ENCODE measurements at places on chromosomes 6 and 20. TPM values are rescaled to one million over a fixed set of nuclear protein-coding genes. Genes with fewer than 3 reads are reported as not detected.

TTK gene
- 35.9 TPM for total RNA-seq

CTAGE9 gene
- total RNA-seq, result not detected

NKAIN4 gene
- total RNA-seq, result not detected

POLR1H gene
- 75.5 TPM for total RNA-seq

CCDC170 gene
- total RNA-seq, result not detected

GPLD1 gene
- 0.18 TPM for total RNA-seq

PTPRT gene
- not detected for total RNA-seq

MUC21 gene
- not detected for total RNA-seq

CALHM4 gene
- total RNA-seq, result not detected

DDAH2 gene
- total RNA-seq, result 23.9 TPM

MOG gene
- not detected for total RNA-seq

DDO gene
- not detected for total RNA-seq

CYP39A1 gene
- not detected for total RNA-seq

MAFB gene
- total RNA-seq, result 0.33 TPM

GINM1 gene
- 18.1 TPM for total RNA-seq

SLC26A8 gene
- not detected for total RNA-seq

DNA sequence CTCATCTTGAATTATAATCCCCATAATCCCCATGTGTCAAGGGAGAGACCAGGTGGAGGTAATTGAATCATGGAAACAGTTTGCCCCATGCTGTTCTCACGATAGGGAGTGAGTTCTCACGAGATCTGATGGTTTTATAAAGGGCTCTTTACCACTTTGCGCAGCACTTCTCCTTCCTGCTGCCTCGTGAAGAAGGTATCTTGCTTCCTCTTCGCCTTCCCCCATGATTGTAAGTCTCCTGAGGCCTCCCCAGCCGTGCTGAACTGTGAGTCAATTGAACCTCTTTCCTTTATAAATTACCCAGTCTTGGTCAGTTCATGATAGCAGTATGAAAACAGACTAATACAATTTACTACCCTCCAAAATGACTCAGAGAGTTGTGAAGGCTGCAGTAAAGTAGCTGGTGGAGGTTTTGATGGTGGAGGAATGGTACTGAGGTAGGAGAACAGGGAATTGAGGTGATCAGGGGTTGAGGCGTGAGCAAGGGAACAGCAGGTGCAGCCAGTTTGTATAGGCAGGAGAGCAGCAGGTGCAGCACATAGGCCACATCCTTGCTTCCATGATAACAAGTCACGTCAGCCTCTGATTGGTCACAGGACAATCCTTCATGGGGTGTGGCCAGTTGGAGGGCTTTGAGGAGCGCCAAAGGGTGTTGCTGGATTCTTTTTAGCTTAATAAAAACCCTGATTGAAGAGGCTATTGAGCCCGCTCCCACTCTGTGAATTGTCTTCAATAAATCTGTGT, 150.0 kb downstream of the CDC5L start:
- H3K27me3 ChIP-seq, result no peaks in the 10 kb centered on the region
- H3K27ac ChIP-seq, result no peak overlapping the region
- H3K36me3 ChIP-seq, result no peaks in the 10 kb centered on the region
- no peak overlapping the region for H3K4me3 ChIP-seq

GRCh38 chr6:101537753-101538316, 144.3 kb downstream of the GRIK2 start:
- H3K4me1 ChIP-seq, result no peaks in the 10 kb centered on the region
- no peaks in the 10 kb centered on the region for H3K36me3 ChIP-seq
- H3K4me3 ChIP-seq, result no peak overlapping the region
- no peaks in the 10 kb centered on the region for H3K27me3 ChIP-seq

- H3K36me3 ChIP-seq, result peaks cover 69% of the 10 kb centered on the region
- no peak for DNase-seq
- H3K27ac ChIP-seq, result no peak overlapping the region
Observed at GRCh38 chr20:3922223-3922982, 33.2 kb downstream of the PANK2 start.

DNA sequence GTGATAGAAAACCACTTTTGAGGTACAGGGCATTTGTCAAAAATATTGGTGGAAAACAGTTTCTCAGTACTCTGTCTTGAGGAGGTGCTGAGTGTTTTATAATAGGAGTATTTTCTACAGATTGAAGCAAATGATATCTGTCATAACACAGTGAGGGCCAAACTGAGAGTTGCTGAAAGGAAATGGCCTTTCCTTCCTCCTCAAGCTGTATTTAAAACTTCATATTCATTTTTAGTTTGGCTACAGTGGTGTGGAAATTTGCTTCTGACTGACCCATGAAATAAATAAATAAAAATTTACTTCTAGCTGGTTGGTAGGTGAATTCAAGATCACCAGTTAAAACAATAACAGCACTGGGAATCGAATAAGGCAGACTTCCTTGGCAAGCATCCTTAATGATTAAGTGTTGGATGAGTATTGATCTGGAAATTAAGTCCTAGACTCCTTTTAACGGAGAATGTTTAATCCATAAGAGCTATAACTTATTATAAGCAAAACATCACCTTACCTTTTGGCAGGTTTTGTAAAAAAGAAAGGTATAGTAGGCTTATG, 828.6 kb upstream of the CITED2 start:
- H3K4me3 ChIP-seq, result no peak overlapping the region
- no peak for DNase-seq
- no peaks in the 10 kb centered on the region for H3K36me3 ChIP-seq
- no peak overlapping the region for H3K27ac ChIP-seq

- H3K4me1 ChIP-seq, result no peaks in the 10 kb centered on the region
- no peak overlapping the region for H3K27ac ChIP-seq
- H3K4me3 ChIP-seq, result no peak overlapping the region
- no peak for DNase-seq
Observed at GRCh38 chr6:40887079-40887791, 151.8 kb downstream of the UNC5CL start.

GRCh38 chr6:45655745-45656476, 278.2 kb upstream of the SUPT3H start:
- H3K4me3 ChIP-seq, result no peak overlapping the region
- H3K4me1 ChIP-seq, result peaks cover 30% of the 10 kb centered on the region
- H3K27ac ChIP-seq, result no peak overlapping the region

- DNase-seq, result no peak
- no peaks in the 10 kb centered on the region for H3K27me3 ChIP-seq
- H3K27ac ChIP-seq, result peak overlapping the region; percentile 23
- H3K4me1 ChIP-seq, result peaks cover 42% of the 10 kb centered on the region
- peaks cover 27% of the 10 kb centered on the region for H3K36me3 ChIP-seq
Observed at GRCh38 chr6:45626087-45626891, 248.6 kb upstream of the SUPT3H start.

DNA sequence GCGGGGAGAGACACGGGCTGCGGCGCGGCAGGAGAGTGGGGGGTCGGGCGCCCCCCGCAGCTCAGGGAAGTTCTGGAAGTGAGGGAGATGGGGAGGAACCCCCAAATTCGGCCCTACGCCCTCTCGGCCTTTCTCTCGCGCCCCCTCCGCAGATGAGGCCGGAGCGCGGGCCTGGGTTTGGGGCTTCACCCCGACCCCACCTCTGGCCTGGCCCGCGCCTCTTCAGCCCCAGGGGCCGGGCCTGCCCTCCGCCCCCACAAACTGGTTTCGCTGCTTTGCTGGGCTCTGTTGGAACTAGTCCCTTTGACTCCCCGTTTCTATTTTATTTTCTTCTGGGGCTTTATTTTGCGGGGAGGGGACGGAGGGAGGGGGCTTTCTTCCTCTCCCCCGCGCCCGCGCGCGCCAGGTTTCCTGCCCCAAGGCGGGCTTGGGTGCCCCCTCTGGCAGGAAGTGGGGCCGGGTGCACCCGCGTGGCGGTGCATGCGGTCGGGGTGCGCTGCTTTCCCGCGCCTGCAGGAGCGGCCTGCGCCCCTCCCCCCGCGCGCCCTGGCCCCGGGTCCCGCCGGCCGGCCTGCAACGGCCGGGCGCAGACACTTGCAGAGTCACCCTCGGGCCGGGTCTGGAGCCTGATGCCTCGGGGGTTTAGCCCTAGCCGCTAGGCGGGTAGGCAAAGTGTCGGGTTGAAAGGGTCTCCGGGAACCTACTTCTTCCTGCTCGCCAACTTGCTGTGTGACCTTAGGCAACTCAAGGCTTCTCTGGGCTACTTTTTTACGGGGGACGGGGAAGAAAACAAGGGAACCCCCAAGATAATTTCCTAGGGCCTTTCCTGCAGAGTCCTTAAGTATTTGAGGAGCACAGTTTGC, 1.3 kb downstream of the HMGA1 start:
- peaks cover 46% of the 10 kb centered on the region for H3K36me3 ChIP-seq
- H3K27me3 ChIP-seq, result no peaks in the 10 kb centered on the region
- peak overlapping the region; percentile 85 for H3K4me3 ChIP-seq
- H3K27ac ChIP-seq, result peak overlapping the region; percentile 91

GRCh38 chr6:31285486-31285885, 13.6 kb upstream of the HLA-C start:
- H3K27me3 ChIP-seq, result peaks cover 3% of the 10 kb centered on the region
- no peaks in the 10 kb centered on the region for H3K4me1 ChIP-seq
- no peaks in the 10 kb centered on the region for H3K36me3 ChIP-seq
- no peak for DNase-seq
- no peak overlapping the region for H3K27ac ChIP-seq

DNA sequence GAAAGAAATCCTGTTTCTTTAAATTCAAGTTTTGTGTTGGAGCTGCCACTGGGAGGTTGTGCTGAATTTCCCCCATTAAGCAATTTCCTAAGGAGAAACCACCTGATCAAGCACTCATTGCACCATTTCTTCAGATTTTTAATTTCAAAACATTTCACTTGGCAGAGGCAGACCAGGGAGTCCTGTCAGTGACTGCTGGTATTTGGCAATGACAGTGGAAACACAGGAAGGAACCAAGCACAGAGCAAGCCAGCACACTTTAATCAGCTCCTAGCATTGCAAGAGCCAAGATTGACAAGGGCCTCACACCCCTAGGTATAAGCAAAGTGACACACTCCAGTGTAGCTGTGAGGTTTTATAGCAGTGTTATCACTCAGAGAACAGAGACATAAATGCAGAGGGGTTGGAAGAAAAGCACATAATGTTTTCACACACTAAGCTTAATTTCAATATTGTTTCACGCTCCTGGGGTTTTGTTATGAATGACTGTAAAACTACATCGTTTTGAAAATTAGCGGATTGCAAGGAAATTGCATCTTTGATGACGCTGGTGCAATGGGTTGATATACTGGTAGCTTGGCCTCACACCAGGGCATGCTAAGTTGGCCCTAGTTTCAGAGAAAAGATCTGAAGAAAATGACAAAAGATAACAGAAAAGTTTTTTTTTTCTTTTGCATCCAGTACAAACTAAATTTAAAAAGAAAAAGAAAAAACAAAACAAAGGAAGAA, 768.4 kb downstream of the TFAP2A start:
- H3K36me3 ChIP-seq, result no peaks in the 10 kb centered on the region
- DNase-seq, result no peak
- H3K4me1 ChIP-seq, result no peaks in the 10 kb centered on the region
- H3K27ac ChIP-seq, result no peak overlapping the region

DNA sequence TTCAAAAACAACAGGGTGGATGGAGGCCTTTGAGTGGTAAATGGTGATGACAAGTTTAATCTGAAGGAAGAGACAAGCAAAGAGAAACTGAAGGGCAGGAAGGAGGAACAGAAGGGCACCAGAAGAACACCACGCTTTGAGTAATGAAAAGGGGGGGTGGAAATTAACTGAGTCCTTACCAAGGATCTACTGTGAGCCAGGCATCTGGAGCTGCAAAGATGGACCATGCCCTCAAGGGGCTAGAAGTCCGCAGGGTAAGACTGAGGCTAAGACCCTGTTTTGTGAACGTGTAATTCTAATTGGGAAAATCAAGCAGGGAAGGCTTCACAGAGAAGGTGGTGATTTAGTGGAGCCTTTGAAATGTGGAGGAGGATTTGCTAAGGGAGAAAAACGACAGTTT, 1.6 kb downstream of the NDRG3 start:
- H3K36me3 ChIP-seq, result peaks cover under 1% of the 10 kb centered on the region
- no peaks in the 10 kb centered on the region for H3K27me3 ChIP-seq
- H3K4me1 ChIP-seq, result peaks cover 27% of the 10 kb centered on the region
- no peak for DNase-seq
- peak overlapping the region; percentile 39 for H3K4me3 ChIP-seq

DNA sequence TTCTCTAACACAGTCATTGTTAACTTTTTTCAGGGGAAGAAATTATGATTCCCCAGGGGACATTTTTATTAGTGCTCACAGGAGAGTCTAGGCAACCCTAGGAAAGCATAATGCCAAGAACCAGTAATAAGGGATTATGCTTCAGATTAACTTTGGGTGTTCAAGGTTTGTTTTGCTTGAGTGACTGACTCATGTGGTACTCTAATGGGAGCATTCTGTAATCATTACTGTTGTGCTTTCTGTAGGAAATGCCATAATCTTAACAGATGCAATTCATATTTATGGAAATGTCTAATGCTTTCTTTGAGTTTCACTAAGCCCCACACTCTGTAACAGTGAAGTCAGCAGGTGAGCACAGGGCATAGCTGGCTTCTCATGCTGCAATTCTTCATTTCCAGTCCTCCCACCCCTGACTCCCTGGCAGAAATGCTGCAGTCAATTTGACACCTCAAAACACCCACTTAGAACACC, 263.4 kb upstream of the MAN1A1 start:
- H3K4me3 ChIP-seq, result no peak overlapping the region
- DNase-seq, result no peak
- H3K36me3 ChIP-seq, result no peaks in the 10 kb centered on the region
- no peak overlapping the region for H3K27ac ChIP-seq
- H3K27me3 ChIP-seq, result no peaks in the 10 kb centered on the region

- no peaks in the 10 kb centered on the region for H3K4me1 ChIP-seq
- no peak overlapping the region for H3K4me3 ChIP-seq
- no peak overlapping the region for H3K27ac ChIP-seq
- H3K27me3 ChIP-seq, result no peaks in the 10 kb centered on the region
Observed at GRCh38 chr6:105326216-105326615, 76.7 kb downstream of the PREP start.

GRCh38 chr6:159808647-159809046, 8.6 kb downstream of the PNLDC1 start:
- no peak overlapping the region for H3K27ac ChIP-seq
- H3K4me1 ChIP-seq, result peaks cover 3% of the 10 kb centered on the region
- H3K27me3 ChIP-seq, result no peaks in the 10 kb centered on the region
- no peak for DNase-seq
- no peak overlapping the region for H3K4me3 ChIP-seq

DNA sequence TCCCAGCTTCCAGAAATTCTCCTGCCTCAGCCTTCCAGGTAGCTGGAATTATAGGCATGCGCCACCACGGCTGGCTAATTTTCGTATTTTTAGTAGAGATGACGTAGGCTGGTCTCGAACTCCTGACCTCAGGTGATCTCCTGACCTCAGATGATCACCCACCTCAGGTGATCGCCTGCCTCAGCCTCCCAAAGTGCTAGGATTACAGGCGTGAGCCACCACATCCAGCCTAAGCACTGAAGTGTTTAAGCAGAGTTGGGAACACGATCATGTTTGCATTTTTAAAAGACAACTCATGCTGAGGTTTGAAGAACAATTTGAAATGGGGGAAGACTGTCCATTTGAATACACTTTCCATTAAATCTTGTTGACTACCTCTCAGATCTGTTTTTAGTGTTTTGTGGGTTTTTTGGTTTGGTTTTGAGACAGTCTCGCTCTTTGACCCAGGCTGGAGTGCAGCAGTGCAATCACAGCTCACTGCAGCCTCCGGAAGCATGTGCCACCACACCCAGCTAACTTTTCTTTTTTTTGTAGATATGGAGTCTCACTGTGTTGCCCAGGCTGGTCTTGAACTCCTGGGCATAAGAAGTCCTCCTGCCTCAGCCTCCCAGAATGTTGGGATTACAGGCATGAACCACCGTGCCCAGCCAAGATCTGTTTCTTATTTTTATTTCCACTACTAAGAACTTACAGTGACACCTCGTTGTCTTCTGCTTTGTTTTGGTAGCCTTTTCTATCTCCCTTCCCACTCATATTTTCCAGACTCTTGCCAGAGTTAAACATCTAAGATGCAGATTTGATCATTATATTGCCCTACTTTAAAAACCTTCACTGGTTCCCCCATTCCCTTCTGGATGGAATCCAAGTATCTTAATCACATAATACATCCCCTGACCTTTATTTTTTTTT, 5.5 kb downstream of the CASP8AP2 start:
- H3K27me3 ChIP-seq, result no peaks in the 10 kb centered on the region
- peak overlapping the region; percentile 56 for H3K4me3 ChIP-seq
- peaks cover 68% of the 10 kb centered on the region for H3K4me1 ChIP-seq
- DNase-seq, result peak; percentile 70

Data from activated CD4-positive, alpha-beta memory T cell treated with anti-CD3 and anti-CD28 coated beads, Interleukin-2, amount 10 ng/mL, durations not matched to agents 7 days and 5 days (primary cell).